ENCODE measurements at places on chromosomes 1 and 21. TPM values are rescaled to one million over a fixed set of nuclear protein-coding genes. Genes with fewer than 3 reads are reported as not detected.

GRCh38 chr1:156643778-156644092 is 1.8 kb downstream of the BCAN start:
- no peak overlapping the region for H3K27ac ChIP-seq
- no peak for DNase-seq
- peaks cover 88% of the 10 kb centered on the region for H3K27me3 ChIP-seq
- H3K4me3 ChIP-seq: no peak overlapping the region

DNA sequence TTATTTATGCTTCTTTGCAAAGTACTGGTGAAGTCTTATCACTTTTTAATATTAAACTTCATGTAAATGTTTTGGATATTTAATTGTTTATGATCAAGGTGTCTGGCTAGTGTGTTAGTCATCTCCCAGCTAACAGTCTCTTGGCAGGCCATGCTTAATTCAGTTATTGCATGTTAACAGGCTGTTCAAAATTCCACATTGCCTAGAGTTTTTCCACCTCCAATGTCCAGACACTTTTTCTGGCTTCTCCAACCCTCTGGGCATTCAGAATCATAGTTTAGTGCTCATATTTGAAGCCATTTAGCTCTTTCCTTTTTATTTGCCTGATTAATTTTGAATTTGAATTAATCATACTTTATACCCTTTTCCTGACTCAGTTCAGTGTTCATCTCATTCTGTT is 69.2 kb downstream of the OLFML2B start:
- no peaks in the 10 kb centered on the region for H3K27me3 ChIP-seq
- no peak for DNase-seq
- H3K4me1 ChIP-seq: no peaks in the 10 kb centered on the region
- H3K4me3 ChIP-seq: no peak overlapping the region
- no peak overlapping the region for H3K27ac ChIP-seq
- H3K36me3 ChIP-seq: peaks cover 11% of the 10 kb centered on the region

GRCh38 chr1:14689996-14690615 is 91.6 kb downstream of the KAZN start:
- DNase-seq: no peak
- H3K36me3 ChIP-seq: no peaks in the 10 kb centered on the region
- H3K4me1 ChIP-seq: no peaks in the 10 kb centered on the region
- H3K27ac ChIP-seq: no peak overlapping the region
- H3K27me3 ChIP-seq: no peaks in the 10 kb centered on the region

GRCh38 chr1:3413975-3414710 is 40.3 kb upstream of the ARHGEF16 start:
- peaks cover 19% of the 10 kb centered on the region for H3K4me1 ChIP-seq
- no peaks in the 10 kb centered on the region for H3K36me3 ChIP-seq
- no peak overlapping the region for H3K4me3 ChIP-seq
- no peak overlapping the region for H3K27ac ChIP-seq
- no peak for DNase-seq
- peaks cover 6% of the 10 kb centered on the region for H3K27me3 ChIP-seq

DNA sequence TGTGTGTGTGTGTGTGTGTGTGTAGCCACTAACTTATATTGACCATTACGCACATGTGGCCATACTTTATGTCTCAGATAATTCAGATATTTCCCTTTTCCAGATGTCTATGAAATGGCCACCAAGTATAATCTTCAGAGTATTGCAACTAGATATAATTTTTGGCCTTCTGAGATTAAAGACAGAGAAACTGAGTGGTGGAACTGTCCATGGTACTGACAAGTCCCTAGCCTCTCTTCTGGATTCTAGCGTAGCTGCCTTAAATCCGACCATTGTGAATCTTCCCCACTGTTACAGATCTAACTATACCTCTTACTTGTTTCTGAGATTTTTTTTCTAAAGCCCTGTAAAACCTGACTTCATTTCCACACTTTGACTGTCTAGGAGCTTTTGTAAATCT is 100.0 kb upstream of the SERTAD4 start:
- no peak overlapping the region for H3K4me3 ChIP-seq
- H3K36me3 ChIP-seq: no peaks in the 10 kb centered on the region
- DNase-seq: peak; percentile 9
- H3K27me3 ChIP-seq: no peaks in the 10 kb centered on the region
- no peak overlapping the region for H3K27ac ChIP-seq

- DNase-seq: no peak
- no peaks in the 10 kb centered on the region for H3K4me1 ChIP-seq
- no peak overlapping the region for H3K27ac ChIP-seq
Observed at GRCh38 chr21:31743712-31744111, 11.8 kb upstream of the SCAF4 start.

DNA sequence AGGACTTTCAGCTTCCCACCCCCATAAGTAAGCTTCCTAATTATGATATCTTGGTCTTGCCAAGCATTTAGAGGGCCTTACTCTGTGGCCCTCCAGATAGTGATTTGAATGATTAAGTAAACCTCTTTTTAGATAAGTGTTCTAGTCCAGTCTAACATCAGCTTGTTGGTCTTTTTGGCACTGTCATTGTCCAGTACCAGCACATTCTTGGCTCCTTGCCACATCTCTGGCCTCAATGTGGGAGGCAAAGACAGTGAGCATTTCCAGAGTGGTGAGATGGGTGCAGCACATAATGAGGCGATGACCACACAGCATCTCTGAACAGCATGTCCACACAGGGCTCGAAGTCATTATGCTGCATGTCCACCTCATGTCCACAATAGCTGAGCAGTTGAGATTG is 6.1 kb downstream of the CAPZA1 start:
- peaks cover 13% of the 10 kb centered on the region for H3K36me3 ChIP-seq
- H3K27me3 ChIP-seq: no peaks in the 10 kb centered on the region
- H3K4me3 ChIP-seq: no peak overlapping the region
- H3K4me1 ChIP-seq: peaks cover 8% of the 10 kb centered on the region
- no peak overlapping the region for H3K27ac ChIP-seq

GRCh38 chr1:4515727-4516289 is 138.6 kb upstream of the AJAP1 start:
- no peak overlapping the region for H3K4me3 ChIP-seq
- H3K4me1 ChIP-seq: no peaks in the 10 kb centered on the region
- H3K36me3 ChIP-seq: no peaks in the 10 kb centered on the region
- H3K27me3 ChIP-seq: peaks cover 13% of the 10 kb centered on the region
- no peak overlapping the region for H3K27ac ChIP-seq
- no peak for DNase-seq

- H3K4me3 ChIP-seq: no peak overlapping the region
- H3K27me3 ChIP-seq: no peaks in the 10 kb centered on the region
- no peak for DNase-seq
Observed at GRCh38 chr1:226891346-226891745, 20.9 kb downstream of the PSEN2 start.

DNA sequence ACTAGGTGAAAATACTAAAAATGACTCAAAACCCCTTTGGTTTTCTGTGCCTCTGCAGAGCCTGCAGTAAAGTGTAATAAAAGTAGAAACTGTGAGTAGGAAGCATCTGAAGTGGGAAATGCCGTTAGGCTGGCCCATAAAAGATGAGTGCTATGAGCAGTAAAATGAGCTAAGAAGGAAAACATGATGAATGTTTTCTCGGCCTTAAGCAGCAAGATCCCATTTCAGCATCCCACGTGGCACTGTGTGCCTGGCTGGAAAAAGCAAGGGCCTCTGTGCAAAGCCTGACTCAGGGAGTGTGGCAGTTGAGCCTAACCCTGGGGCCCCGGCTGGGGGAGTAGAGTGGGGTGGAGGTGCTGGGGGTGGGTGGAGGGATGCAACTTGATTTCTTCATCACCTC is 109.5 kb downstream of the TBX15 start:
- H3K4me3 ChIP-seq: no peak overlapping the region
- H3K27me3 ChIP-seq: no peaks in the 10 kb centered on the region
- H3K27ac ChIP-seq: no peak overlapping the region
- no peak for DNase-seq
- H3K4me1 ChIP-seq: no peaks in the 10 kb centered on the region

GRCh38 chr1:42177541-42177981 is 13.0 kb upstream of the GUCA2A start:
- no peak overlapping the region for H3K4me3 ChIP-seq
- H3K36me3 ChIP-seq: peaks cover 30% of the 10 kb centered on the region
- H3K27ac ChIP-seq: no peak overlapping the region
- H3K4me1 ChIP-seq: peaks cover 16% of the 10 kb centered on the region

- H3K27me3 ChIP-seq: no peaks in the 10 kb centered on the region
- no peak overlapping the region for H3K4me3 ChIP-seq
- peaks cover 15% of the 10 kb centered on the region for H3K4me1 ChIP-seq
- no peak for DNase-seq
- H3K27ac ChIP-seq: no peak overlapping the region
- no peaks in the 10 kb centered on the region for H3K36me3 ChIP-seq
Observed at GRCh38 chr1:160664573-160665051, 17.8 kb upstream of the SLAMF1 start.

GRCh38 chr1:34984435-34984792 is 733 bp downstream of the TMEM35B start:
- peak overlapping the region; percentile 42 for H3K27ac ChIP-seq
- peaks cover 9% of the 10 kb centered on the region for H3K4me1 ChIP-seq
- H3K27me3 ChIP-seq: no peaks in the 10 kb centered on the region
- no peak for DNase-seq
- H3K4me3 ChIP-seq: peak overlapping the region; percentile 68
- H3K36me3 ChIP-seq: peaks cover 13% of the 10 kb centered on the region

GRCh38 chr1:61442544-61442943 is 282.4 kb downstream of the TM2D1 start:
- no peaks in the 10 kb centered on the region for H3K27me3 ChIP-seq
- H3K36me3 ChIP-seq: no peaks in the 10 kb centered on the region
- H3K4me3 ChIP-seq: no peak overlapping the region
- no peak for DNase-seq

DNA sequence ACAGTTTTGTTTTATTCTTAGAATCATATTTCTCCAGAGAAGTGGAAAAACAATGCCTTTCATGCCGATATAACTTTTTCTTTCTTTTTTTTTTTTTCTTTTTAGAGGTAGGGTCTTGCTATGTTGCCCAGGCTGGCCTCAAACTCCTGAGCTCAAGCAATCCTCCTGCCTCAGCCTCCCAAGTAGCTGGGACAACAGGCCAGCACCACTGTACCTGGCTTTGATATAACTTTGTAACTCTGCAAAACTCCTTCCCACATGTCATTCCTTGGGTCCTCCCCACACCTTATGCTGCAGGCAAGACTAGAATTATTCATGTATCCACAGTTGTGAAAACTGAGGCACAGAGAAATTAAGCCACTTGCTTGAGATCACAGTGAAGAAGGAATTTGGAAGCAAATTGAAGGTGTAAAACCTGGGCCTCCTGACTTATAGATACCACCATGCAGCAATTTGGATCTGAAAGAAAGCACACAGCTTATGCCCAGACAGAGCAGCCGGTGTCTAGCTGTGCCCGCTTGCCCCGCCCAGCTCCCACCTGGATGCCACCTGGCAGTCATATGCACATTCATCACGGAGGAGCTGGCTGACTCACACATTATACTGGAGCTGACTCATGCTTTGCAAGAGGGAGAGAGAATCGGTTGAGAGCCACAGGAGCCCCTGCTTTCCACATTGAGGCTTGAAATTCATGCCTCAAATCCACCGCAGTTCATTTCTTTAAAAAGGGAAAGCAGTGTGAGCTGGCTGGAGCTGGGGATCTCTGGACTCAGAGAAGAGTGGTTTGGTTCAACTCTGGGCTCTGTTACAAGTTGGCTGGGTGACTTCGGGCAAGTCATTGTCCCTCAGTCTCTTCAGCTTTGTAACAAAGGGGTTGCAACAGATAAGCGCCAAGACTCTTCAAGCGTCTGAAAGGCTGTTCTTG is 8.3 kb upstream of the SLC2A1 start:
- DNase-seq: peak; percentile 91
- H3K4me1 ChIP-seq: peaks cover 35% of the 10 kb centered on the region
- H3K27me3 ChIP-seq: no peaks in the 10 kb centered on the region
- H3K27ac ChIP-seq: peak overlapping the region; percentile 29
- no peak overlapping the region for H3K4me3 ChIP-seq
- H3K36me3 ChIP-seq: no peaks in the 10 kb centered on the region

DNA sequence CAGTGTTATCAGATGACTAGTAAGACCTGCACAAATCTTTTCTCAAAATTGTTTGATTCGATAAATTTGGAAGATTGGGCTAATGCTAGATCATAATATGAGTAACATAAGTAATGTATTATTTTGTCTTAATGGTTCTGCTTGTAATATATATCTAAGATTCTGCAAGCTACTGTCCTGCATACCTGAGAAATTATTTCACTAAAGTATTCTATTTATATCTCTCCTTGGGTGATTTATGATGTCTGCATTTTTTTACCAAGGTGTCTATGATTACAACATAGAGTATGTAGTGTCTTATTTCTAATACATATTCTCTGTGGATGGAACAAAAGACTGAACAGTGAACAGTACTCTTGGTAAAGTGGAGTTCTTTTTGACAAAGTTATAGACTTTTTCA is 166.6 kb downstream of the CLEC20A start:
- no peaks in the 10 kb centered on the region for H3K27me3 ChIP-seq
- no peak overlapping the region for H3K4me3 ChIP-seq
- no peaks in the 10 kb centered on the region for H3K36me3 ChIP-seq
- no peaks in the 10 kb centered on the region for H3K4me1 ChIP-seq
- H3K27ac ChIP-seq: no peak overlapping the region

DNA sequence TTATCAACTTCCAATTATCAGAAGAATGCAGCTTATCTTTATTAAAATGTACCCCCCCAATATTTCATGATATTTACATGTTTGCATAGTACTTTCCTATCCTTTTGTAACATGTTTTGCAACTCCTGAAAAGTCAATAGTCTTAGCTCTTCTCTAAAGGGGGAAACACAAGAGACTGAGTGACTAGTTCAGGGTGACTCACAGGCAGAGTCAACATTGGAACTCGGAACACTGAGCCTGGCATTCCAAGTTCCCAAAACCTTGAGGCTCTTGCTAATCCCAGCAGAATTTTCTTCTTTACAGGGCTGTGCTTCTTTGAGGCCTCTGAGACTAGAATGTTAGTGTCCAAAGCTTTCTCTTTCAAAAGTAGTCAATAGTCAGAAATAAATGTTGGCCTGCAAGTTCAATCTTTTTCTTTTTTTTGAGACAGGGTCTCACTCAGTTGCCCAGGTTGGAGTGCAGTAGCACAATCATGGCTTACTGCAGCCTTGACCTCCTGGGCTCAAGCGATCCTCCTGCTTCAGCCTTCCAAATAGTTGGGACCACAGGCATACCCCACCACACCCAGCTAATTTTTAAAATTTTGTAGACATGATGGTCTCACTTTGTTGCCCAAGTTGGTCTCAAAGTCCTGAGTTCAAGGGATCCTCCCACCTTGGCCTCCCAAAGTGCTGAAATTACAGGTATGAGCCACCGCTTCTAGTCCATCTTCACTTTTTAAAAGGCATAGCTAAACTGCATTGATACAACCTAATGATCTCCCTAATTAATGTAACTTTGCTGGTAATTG is 37.5 kb downstream of the ZNF281 start:
- no peak overlapping the region for H3K27ac ChIP-seq
- no peaks in the 10 kb centered on the region for H3K27me3 ChIP-seq
- DNase-seq: no peak
- no peaks in the 10 kb centered on the region for H3K36me3 ChIP-seq
- no peaks in the 10 kb centered on the region for H3K4me1 ChIP-seq

Gene OR4F29
- polyA plus RNA-seq: 0.07 TPM

Gene LINGO4
- 0.81 TPM for polyA plus RNA-seq

Gene OR2M4
- not detected for polyA plus RNA-seq

Gene CYP4A11
- 0.13 TPM for polyA plus RNA-seq

Gene CD84
- 1.7 TPM for polyA plus RNA-seq

Measured in large intestine (tissue), 12 donors.